ENCODE measurements at places on chromosomes 16 and 17. TPM values are rescaled to one million over a fixed set of nuclear protein-coding genes. Genes with fewer than 3 reads are reported as not detected.

The THUMPD1 gene
- total RNA-seq = 36.2 TPM

The GRAPL gene
- total RNA-seq = 13.8 TPM

The CACNA1H gene
- not detected for total RNA-seq

The CIITA gene
- 0.07 TPM for total RNA-seq

The RGS9 gene
- 0.33 TPM for total RNA-seq

The MT1E gene
- total RNA-seq = 306 TPM

The KRT40 gene
- total RNA-seq = not detected

The ZSCAN10 gene
- total RNA-seq = not detected

The ZNF385C gene
- total RNA-seq = not detected

The BCAR1 gene
- total RNA-seq = 243 TPM

The MAP1LC3B gene
- 50.8 TPM for total RNA-seq

The CACNG5 gene
- not detected for total RNA-seq

The VAT1L gene
- 5.1 TPM for total RNA-seq

The ATP2A3 gene
- 0.53 TPM for total RNA-seq

The ZC3H7A gene
- total RNA-seq = 27.8 TPM
